ENCODE measurements at places on chromosomes 6 and 20. TPM values are rescaled to one million over a fixed set of nuclear protein-coding genes. Genes with fewer than 3 reads are reported as not detected.

AIF1 gene
- 0.76 TPM for total RNA-seq

B3GAT2 gene
- total RNA-seq = not detected

- DNase-seq = peak; percentile 73
Observed at GRCh38 chr6:52305948-52306767, 21.6 kb upstream of the MCM3 start.

DNA sequence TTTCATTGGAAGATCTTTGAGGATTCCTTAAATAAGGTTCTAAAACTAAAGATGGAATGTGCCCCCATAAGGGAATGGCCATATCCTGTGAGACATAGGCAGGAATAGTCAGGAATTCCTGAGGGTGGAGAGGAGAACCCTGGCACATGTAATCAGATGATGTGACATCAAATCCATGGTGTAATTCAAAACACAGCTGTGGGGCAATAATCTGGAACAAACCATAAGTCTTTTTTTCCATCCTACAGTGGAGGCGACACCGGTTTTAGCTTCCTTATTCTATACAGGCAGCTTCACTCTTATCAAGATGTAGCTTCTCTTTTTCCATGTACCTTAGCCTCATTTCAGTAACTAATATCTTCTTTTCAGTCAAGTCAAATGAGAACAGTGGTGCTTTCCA, 133.6 kb upstream of the CITED2 start:
- no peak for DNase-seq
